CD4-positive, alpha-beta memory T cell (primary cell): ENCODE measurements at places on chromosomes 12 and 14. TPM values are rescaled to one million over a fixed set of nuclear protein-coding genes. Genes with fewer than 3 reads are reported as not detected.

ASCL1 gene
- total RNA-seq: not detected

- no peak overlapping the region for H3K4me3 ChIP-seq
- H3K36me3 ChIP-seq: no peaks in the 10 kb centered on the region
- H3K4me1 ChIP-seq: peaks cover 8% of the 10 kb centered on the region
- H3K27me3 ChIP-seq: peaks cover 14% of the 10 kb centered on the region
- no peak overlapping the region for H3K27ac ChIP-seq
Observed at GRCh38 chr12:76882367-76882766, 3.5 kb upstream of the CSRP2 start.

RNASE7 gene
- total RNA-seq: not detected

- no peak overlapping the region for H3K4me3 ChIP-seq
- H3K27me3 ChIP-seq: no peaks in the 10 kb centered on the region
- no peak for DNase-seq
- no peaks in the 10 kb centered on the region for H3K36me3 ChIP-seq
- peaks cover 82% of the 10 kb centered on the region for H3K4me1 ChIP-seq
Observed at GRCh38 chr12:31318657-31319269, 7.2 kb downstream of the SINHCAF start.

RPGRIP1 gene
- total RNA-seq: 0.47 TPM

LIN7A gene
- total RNA-seq: not detected

DNA sequence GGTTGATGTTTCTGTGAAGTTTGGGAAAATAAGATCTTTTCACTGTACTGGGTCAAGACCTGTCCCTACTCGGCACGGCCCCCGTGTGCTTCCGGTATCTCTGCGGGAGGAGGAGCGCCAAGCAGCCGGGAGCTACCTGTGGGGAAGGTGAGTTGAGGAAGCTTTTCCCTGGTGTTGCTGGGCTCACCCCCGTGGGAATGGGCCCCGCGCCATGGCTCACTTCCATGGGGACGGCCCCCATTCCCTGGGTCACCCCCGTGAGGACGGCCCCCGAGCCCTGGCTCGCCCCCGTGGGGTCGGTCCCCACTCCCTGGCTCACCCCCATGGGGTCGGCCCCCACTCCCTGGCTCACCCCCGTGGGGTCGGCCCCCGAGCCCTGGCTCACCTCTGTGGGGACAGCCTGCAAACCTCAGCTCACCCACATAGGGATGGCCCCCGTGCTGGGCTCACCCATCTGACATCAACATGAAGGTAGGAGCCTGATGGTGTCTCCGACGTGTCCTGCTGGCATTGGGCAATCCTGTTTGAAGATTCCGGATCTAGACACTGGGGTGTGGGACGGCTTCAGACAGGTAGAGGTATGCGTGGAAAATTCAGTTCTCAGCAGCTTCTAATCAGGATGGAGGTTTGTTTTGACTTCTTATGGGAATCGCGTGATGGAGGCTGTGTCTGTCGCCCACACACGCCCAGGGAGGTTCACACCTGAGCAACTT, 9.1 kb downstream of the LRCOL1 start:
- no peak overlapping the region for H3K4me3 ChIP-seq
- H3K27me3 ChIP-seq: peaks cover 5% of the 10 kb centered on the region
- H3K36me3 ChIP-seq: no peaks in the 10 kb centered on the region
- no peak overlapping the region for H3K27ac ChIP-seq
- peaks cover 11% of the 10 kb centered on the region for H3K4me1 ChIP-seq
- DNase-seq: no peak

- H3K4me3 ChIP-seq: no peak overlapping the region
- DNase-seq: no peak
- no peaks in the 10 kb centered on the region for H3K36me3 ChIP-seq
Observed at GRCh38 chr12:12133259-12133658, 62.5 kb downstream of the BCL2L14 start.

- peak overlapping the region; percentile 68 for H3K27ac ChIP-seq
- no peak for DNase-seq
- no peaks in the 10 kb centered on the region for H3K36me3 ChIP-seq
Observed at GRCh38 chr14:63725786-63726460, 1.9 kb downstream of the SGPP1 start.

DNA sequence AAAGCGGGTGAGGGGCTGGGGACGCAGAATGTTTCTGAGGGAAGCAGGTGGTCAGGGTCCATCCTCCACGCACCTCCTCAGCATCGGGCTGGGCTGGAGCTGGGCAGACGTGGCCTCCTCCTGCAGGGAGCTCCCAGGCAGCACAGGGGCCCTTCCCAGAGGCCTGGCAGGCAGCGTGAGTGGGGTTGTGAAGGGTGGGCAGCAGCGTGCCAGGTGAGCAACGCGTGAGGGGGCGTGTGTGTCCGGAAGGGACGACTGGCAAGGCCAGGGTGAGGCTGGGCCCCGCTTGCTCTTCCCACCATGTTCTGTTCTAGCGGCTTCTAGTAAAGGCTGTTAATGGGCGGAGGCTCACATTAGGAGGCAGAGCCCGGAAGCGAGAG, 17.1 kb downstream of the ANKRD9 start:
- H3K4me3 ChIP-seq: no peak overlapping the region
- H3K4me1 ChIP-seq: no peaks in the 10 kb centered on the region
- DNase-seq: no peak
- no peaks in the 10 kb centered on the region for H3K36me3 ChIP-seq
- no peak overlapping the region for H3K27ac ChIP-seq
- no peaks in the 10 kb centered on the region for H3K27me3 ChIP-seq

DNA sequence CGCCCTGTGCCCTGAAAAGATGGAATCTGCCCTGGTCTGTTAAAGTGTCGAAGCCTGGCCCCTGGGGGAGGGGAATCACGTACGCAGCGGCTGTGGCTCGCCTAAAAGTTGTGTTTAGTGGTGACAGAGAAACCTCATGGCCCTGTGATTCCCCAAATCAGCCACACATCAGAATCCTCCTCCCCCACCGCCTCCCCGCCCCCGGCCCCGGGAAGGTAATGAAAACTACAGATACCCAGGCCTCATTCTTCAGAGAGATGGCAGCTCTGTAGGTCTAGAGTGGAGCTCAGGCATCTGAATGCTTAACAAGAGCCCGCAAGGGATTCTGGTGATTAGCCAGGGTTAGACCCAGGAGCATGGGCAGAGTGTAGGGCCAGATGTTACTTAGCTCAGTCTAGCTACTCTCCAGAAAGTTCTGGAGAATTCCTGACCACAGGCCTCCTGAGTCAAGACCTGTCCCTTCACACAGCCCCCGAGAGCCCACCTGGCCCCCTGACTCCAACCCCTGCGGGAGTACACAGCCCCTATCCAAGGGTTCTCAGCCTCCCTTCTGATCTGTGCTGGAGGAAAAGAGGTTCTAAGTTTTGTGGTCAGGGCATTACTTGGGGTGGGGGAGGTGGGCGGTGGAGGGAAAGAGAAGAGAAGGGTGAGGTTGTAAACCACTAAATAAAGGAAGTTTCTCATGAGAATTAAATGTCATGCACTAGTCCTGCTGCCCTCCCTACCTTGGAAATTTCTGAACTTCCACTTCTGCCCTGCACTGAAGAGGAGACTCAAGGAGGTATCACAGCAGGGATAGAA, 114.8 kb downstream of the PLXNC1 start:
- peak overlapping the region; percentile 84 for H3K4me3 ChIP-seq
- H3K27ac ChIP-seq: peak overlapping the region; percentile 74
- no peaks in the 10 kb centered on the region for H3K27me3 ChIP-seq
- H3K4me1 ChIP-seq: peaks cover 28% of the 10 kb centered on the region
- peak; percentile 83 for DNase-seq

DNA sequence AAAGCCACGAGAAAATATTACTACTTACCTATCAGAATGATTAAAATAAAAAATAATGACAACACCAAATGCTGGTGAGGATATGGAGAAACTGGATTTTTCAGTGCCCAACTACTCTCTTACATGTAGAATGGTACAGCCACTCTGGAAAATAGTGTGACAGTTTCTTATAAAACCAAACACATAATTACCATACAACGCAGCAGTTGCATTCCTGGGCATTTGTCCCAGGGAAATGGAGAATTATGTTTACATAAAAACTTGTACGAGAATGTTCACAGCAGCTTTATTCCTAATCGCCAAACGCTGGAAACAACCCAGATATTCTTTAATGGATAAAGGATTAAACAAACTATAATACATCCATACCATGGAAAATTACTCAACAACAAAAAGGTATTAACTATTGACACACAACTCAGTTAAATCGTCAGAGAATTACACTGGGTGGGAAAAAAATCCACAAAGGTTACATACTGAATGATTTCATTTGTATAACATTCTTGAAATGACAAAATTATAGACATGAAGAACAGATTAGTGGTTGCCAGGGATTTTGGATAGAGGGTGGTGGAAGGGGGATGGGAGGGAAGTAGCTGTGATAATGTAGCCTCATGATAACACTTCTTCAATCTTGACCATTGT, 35.4 kb downstream of the TAOK3 start:
- H3K36me3 ChIP-seq: no peaks in the 10 kb centered on the region
- DNase-seq: no peak
- peaks cover 5% of the 10 kb centered on the region for H3K4me1 ChIP-seq
- no peak overlapping the region for H3K27ac ChIP-seq
- no peaks in the 10 kb centered on the region for H3K27me3 ChIP-seq
- H3K4me3 ChIP-seq: no peak overlapping the region

DNA sequence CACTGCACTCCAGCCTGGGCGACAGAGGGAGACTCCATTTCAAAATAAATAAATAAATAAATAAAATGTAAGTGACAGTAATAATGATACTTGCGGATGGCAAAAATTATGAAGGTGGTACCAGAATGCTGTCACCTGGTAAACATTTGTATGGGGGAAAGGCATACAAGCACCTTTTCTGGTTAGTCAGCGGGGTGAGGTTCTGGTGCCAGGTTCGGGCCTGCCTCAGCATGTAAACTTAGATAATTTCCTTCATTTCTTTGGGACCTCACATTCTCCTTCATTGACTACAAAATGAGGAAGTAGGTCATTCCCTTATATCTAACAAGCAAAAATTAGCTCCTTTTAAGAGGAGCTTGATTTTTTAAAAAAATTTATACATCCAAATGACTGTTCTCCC, 10.8 kb downstream of the VTI1B start:
- H3K27ac ChIP-seq: no peak overlapping the region
- H3K4me1 ChIP-seq: peaks cover 17% of the 10 kb centered on the region
- no peaks in the 10 kb centered on the region for H3K27me3 ChIP-seq
- peaks cover 8% of the 10 kb centered on the region for H3K36me3 ChIP-seq
- H3K4me3 ChIP-seq: no peak overlapping the region
- no peak for DNase-seq

GRCh38 chr14:99634443-99634842, 10.5 kb upstream of the HHIPL1 start:
- no peak overlapping the region for H3K4me3 ChIP-seq
- H3K27ac ChIP-seq: no peak overlapping the region
- no peak for DNase-seq
- H3K4me1 ChIP-seq: no peaks in the 10 kb centered on the region
- H3K27me3 ChIP-seq: no peaks in the 10 kb centered on the region
- H3K36me3 ChIP-seq: no peaks in the 10 kb centered on the region

GRCh38 chr14:66853311-66853710, 335.9 kb upstream of the GARIN2 start:
- no peak for DNase-seq
- H3K4me3 ChIP-seq: no peak overlapping the region
- no peaks in the 10 kb centered on the region for H3K4me1 ChIP-seq
- H3K27me3 ChIP-seq: no peaks in the 10 kb centered on the region
- H3K27ac ChIP-seq: no peak overlapping the region

- peak overlapping the region; percentile 88 for H3K27ac ChIP-seq
- H3K4me1 ChIP-seq: peaks cover 22% of the 10 kb centered on the region
- H3K4me3 ChIP-seq: peak overlapping the region; percentile 92
- H3K36me3 ChIP-seq: peaks cover 19% of the 10 kb centered on the region
- DNase-seq: no peak
Observed at GRCh38 chr12:49109641-49110463, 795 bp downstream of the LMBR1L start.

POLR3B gene
- total RNA-seq: 7.5 TPM

KRT2 gene
- 0.23 TPM for total RNA-seq
